Foreskin keratinocyte (primary cell): ENCODE measurements at places on chromosomes 3 and 15. TPM values are rescaled to one million over a fixed set of nuclear protein-coding genes. Genes with fewer than 3 reads are reported as not detected.

The B2M gene
- total RNA-seq: 1,130 and 1,370 TPM in 2 replicates

The TUSC7 gene
- total RNA-seq: not detected in 2 replicates

The UQCRC1 gene
- 400 and 414 TPM in 2 replicates for total RNA-seq

The SKOR1 gene
- total RNA-seq: not detected in 2 replicates

The KY gene
- not detected in 2 replicates for total RNA-seq

The MGA gene
- 19.3 TPM in 2 replicates for total RNA-seq

The SI gene
- total RNA-seq: not detected in 2 replicates

The SGO1 gene
- total RNA-seq: 13.7 and 18.9 TPM in 2 replicates

The ARGFX gene
- total RNA-seq: not detected in 2 replicates

The ASB14 gene
- total RNA-seq: not detected in 2 replicates

The ABTB1 gene
- 6.6 and 6.9 TPM in 2 replicates for total RNA-seq

The EBLN2 gene
- 1.9 and 2.0 TPM in 2 replicates for total RNA-seq

The HCLS1 gene
- total RNA-seq: 1.6 and 1.9 TPM in 2 replicates

The SLC27A2 gene
- 0.07 and 0.11 TPM in 2 replicates for total RNA-seq

The ADAMTS17 gene
- 0.14 and 0.39 TPM in 2 replicates for total RNA-seq

The CFAP20DC gene
- 5.6 and 8.5 TPM in 2 replicates for total RNA-seq
